Activated CD4-positive, alpha-beta T cell treated with anti-CD3 and anti-CD28 coated beads, Interleukin-2, amount 10 ng/mL, durations not matched to agents 24 days and 14 days (primary cell): ENCODE measurements at places on chromosomes 7 and 10. TPM values are rescaled to one million over a fixed set of nuclear protein-coding genes. Genes with fewer than 3 reads are reported as not detected.

Gene ERVW-1
- not detected in 2 replicates for total RNA-seq

Gene PGAM2
- 0.42 TPM in 1 of 2 replicates, not detected in the other for total RNA-seq

Gene HMX3
- not detected in 2 replicates for total RNA-seq

Gene RET
- 0.12 and 0.62 TPM in 2 replicates for total RNA-seq

Gene CTAGE15
- 1.3 and 2.7 TPM in 2 replicates for total RNA-seq
